ENCODE measurements at places on chromosomes 16 and 17. TPM values are rescaled to one million over a fixed set of nuclear protein-coding genes. Genes with fewer than 3 reads are reported as not detected.

NACA2 gene
- not detected for total RNA-seq

PIK3R5 gene
- total RNA-seq = not detected

SNAI3 gene
- 0.58 TPM for total RNA-seq

DNA sequence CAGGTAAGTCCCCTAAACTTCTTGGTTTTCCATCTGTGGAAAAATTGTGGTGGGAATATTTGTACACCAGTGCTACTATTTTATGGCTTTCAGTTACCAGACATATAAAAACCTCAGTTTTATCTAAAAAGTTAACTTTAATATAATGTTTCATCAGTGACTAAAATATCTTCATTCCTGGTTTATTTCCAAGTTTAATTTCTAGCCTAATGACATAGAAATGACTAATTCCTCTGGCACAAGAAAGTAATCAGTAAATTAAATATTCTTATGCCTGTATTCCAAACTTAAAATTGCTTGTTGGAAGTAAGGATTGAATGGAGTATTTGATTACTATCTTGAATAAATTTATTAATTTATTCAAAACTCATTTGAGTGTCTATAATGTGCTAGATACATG, 757.0 kb downstream of the CDH11 start:
- DNase-seq = no peak

- DNase-seq = no peak
Observed at GRCh38 chr16:1005286-1005685, 23.7 kb downstream of the SOX8 start.

DNA sequence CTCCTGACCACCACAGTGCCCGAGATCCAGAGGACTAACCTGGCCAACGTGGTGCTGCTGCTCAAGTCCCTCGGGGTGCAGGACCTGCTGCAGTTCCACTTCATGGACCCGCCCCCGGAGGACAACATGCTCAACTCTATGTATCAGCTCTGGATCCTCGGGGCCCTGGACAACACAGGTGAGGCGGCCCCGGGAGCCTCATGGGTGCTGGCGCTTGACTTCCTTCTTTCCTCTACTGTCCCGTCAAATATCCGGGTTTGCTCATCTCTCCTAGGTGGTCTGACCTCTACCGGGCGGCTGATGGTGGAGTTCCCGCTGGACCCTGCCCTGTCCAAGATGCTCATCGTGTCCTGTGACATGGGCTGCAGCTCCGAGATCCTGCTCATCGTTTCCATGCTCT, 13.7 kb downstream of the DHX38 start:
- no peak for DNase-seq

DNA sequence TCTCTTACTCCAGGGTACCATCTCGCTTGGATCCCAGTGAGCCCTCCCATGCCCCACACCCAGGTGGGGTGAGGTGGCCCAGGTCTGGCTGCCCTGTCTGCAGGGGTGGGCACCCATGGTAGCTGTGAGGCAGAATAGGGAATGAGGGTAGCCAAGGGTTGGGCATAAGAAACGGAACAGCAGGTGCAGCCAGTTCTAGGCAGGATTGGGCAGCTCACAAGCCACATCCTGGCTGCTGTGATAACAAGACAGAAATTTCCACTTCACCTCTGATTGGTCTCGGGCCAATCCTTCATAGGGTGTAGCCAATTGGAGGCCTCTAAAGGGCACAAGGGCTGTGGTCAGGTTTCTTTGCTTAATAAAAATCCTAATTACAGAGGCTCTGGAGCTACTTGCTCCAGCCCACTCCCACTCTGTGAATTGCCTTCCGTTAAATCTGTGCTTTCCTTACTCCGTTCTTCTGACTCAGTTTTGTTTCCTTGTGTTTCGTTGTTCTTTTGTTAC, 1.5 kb upstream of the ARHGDIG start:
- DNase-seq = no peak

Measured in epithelial cell of proximal tubule (primary cell).